ENCODE measurements at places on chromosomes 1 and 21. TPM values are rescaled to one million over a fixed set of nuclear protein-coding genes. Genes with fewer than 3 reads are reported as not detected.

DNA sequence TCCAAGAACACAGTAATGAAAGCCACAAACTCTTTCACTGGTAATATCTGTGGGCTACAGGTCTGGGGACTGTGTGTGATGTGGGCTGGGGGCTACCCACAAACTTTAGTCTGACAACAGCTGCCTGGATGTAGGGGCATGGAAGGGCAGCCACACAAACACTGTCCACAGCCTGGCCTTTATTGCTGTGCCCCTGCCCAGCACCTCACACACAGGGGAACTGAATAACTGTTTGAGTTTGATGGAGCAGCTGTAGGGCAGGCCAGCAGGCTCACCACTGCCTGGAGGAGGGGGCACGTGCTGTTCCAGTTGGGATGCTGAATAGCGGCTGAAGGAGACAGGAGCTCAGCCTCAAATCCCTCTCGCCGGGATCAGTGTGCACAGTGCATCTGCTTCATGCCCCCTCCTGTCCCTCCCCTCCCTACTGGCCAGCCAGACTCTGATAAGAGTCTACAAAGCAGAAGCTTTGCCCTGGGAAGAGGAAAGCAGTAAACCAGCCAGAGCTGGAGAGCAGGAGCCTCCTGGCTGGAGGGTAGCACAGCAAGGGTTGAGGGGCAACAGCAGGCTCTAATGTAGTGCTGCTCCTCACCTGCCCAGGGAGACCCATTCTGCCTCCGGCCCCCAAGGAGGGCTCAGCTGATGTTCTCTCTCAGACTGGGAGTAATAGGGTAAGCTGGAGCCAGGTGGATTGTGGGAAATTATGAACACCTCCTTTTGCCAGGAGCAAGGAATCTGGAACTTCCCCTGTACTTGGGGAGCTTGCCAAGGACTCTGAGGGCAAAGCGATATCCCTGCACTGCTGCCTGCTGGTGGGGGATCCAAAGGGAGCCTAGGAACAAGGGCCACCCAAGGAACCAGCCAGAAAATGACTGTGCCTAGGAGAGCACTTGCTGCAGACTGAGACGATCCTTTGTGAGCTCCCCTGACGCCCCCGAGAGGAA, 70.2 kb upstream of the GOLT1A start:
- no peak for DNase-seq

DNA sequence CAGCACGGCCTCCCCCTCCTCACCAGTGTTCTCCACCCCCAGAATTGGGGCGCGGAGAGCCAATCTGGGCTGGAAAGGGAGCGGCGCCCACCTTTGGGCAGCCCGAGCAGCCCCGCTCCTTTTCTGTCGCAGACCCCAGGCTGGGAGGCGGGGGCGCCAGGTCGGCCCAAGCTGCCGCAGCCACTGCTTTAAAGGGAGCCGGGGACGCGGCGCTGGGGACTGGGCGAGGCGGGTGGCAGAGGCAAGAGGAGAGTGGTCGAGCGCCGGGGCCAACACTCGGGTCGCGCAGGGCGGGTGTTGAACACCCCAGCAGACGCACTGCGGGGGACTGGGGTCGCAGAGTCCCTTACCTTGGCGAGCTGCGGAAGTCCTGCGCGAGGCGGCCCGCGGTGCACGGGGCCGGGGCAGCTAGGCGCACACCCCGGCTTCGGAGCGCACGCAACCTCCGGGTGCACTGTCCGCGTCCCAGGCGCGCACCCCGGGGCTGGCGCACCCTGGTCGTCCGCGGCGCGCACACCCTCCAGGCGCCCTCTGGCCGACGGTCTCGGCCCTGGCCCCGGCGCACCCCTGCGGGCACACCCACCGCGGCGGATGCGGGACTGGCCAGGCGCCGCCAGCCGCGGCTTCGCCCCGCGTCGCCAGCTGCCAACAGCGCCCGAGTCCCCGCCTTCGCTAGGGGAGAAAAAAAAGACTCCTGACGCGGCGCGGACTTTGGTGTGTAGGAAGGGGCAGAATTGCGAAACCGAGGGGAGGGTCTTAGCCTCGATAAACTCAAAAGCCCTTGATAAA, at the start of gene KANK4:
Gene KANK4, minus strand, starts transcription at position 679 of the 789 bp plus-strand sequence. CDS start 37,870 bp downstream, outside the sequence.
- DNase-seq = peak; percentile 25

DNA sequence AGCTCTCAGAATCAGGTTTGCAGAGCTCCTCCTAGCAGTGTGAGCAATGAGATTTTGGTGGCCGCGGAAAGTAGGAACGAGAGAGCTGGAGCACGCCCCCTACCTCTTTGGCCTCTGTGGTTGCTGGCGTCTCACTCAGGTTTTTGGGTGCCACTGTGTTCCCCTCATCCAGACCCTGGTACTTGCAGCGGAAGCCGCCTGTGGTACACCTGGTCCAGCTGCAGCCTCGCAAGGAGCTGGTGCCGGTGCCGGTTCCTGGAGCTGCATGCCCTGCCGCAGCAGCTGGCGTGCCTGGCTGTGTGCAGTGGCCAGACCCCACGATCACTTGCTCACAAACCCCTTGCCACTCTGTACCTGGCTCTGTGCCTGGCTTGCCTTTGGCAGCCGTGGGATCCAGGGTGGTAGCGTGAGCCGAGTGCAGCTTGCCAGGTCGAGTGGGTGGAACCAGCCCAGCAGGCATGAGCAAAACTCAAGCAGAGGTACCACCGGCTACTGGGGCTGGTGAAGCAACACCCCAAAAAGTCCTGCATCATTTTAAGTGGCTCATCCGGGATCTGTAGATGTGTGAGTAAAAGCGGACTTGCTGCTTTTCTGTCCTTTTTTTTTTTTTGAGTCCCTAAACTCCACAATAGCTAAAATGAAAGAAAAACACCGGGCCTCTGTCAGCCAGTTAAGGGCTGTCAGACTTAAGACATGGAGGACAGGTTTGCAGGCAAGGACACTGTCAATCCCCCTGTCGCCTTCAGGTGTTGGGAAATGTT, 844.9 kb downstream of the KCNT2 start:
- DNase-seq = no peak

Gene PPCS
- 48.5 TPM for total RNA-seq

Measured in progenitor cell of endocrine pancreas (in vitro differentiated cells).